ENCODE measurements at places on chromosomes 6 and 20.

DNA sequence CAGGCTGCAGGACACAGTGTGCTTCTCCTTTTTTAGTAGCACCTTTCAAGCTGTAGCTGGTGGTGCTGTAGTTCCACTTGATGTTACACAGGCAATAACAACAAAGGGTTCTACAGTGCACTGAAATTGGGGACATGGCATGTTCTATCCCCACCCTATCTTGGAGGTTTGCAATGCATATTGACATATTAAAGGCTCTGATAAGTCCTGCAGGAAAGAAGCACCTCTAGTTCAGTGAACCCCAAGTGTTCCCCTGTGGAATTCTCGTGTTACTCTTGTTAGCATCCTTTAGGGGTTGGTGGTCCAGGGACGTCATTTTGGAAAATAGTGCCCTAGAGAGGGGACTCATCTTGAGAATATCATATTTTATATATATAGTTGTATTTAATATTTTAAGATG is 337.6 kb downstream of the DHX35 start:
- DNase-seq: no peak

GRCh38 chr6:44837741-44838140 is 450.2 kb downstream of the CDC5L start:
- DNase-seq: no peak

- DNase-seq: no peak
Observed at GRCh38 chr6:13260831-13261230, 67.5 kb downstream of the TBC1D7 start.

- DNase-seq: no peak
Observed at GRCh38 chr6:26754212-26754611, 94.7 kb upstream of the ZNF322 start.

DNA sequence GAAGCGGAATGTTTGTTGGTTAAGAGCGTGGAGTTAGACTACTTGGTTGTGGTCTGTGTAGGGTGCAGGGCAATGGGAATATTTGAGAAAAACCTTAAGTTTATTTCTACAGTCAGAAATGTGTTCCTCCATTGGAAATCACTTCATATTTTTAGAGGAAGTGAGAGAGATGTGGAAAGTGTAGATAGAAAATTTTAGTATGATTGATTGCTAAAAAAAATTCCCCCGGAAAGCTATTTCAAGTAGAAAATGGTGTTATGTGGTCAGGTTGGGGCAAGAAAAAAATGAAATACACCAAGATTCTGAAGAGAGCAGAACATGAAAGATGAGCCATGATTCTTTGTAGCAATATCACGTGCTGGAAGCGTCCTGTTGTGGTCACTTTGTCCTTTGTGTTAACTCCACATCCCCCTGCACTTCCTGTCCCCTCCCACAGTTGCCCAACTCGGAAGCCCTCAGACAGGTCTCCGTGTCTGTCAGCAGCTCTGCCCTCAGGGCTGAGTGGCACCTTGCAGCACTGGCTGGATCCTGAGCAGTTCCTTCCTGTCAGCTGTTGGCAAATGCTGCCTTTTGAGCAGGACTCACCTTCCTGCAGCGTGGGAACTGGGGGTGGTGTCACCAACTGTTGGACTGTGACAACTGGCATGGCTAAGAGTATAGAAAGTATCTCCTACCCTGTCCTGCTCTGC is 137.5 kb upstream of the SLC24A3 start:
- no peak for DNase-seq

- DNase-seq: no peak
Observed at GRCh38 chr6:148379481-148379880, 36.8 kb downstream of the SASH1 start.

- DNase-seq: no peak
Observed at GRCh38 chr20:36115925-36116324, 38.6 kb upstream of the EPB41L1 start.

- no peak for DNase-seq
Observed at GRCh38 chr6:23244300-23244699, 674.9 kb downstream of the HDGFL1 start.

- no peak for DNase-seq
Observed at GRCh38 chr6:133240511-133241085, 559 bp upstream of the EYA4 start.

- DNase-seq: no peak
Observed at GRCh38 chr6:82362878-82363427, 664 bp upstream of the TPBG start.

DNA sequence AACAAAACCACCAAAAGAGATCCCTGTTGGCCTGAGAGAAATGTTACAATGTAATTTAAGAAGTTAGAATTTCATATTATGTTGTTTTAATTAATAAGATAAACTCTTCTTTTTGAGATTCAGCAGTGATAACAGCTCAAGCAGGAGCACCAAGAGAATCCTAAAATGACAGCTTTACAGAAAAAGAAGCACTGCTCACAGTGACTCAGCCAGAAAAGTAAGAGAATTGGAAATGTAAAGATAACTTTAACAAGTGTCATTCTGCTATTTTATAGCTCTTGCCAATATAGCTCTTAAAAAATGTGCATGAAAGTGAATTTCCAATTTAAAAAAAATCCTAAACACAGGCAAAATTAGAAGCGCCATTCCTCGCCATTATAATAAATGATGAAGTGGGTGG is 111.3 kb downstream of the UBE3D start:
- DNase-seq: no peak

DNA sequence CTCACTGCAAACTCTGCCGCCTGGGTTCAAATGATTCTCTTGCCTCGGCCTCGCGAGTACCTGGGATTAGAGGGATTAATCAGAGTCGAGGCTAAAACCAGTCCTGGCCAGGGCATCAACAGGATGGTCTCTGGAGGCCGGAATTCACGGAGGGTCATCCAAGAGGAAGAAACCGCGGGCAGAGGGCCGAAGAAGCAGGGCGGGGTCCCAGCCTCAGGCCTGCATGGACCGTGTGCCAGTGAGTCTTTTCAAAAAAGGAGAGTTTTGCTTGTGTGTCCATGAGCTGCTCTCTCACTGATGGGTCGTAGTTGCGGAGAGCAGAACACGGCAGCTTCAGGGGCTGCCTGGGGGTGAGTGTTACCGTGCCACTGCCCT is 295.1 kb upstream of the ZNF337 start:
- no peak for DNase-seq

- DNase-seq: peak; percentile 51
Observed at GRCh38 chr6:166743406-166744222, 116.6 kb upstream of the RPS6KA2 start.

DNA sequence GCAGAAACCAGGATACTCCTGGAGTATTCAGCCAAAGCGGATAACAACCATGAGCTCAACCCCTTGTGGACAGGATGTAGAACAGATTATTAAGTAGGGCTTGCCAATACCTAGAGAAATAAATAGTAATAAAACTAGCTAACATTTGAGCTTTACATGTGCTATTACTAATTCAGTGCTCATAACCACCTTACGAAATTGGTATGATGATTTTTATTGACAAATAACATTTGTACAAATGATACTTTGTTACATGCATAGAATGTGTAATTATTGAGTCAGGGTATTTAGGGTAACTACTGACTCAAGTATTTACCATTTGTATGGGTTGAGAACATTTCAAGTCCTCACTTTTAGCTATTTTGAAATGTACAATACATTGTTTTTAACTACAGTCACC is 287.9 kb downstream of the CDC5L start:
- no peak for DNase-seq

DNA sequence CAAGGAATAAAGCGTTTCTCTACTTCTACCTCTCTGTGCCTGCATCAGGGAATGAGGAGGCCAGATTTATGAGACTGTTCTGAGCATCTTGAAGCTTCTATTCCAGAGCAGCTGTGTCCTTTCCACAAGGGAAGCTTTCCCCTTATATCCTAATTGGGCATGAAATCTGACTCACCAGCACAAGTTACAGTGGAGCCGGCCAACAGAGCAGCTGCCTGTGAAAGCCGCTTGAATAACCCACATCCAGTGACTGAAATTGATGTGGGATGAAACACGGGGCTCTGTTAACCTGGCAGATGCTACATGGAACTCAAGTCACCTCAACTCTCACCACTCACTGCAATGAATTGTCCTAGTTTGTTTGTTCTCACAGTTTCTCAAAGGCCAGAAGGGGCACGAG is 400.3 kb downstream of the TFAP2A start:
- peak; percentile 79 for DNase-seq

Measured in retinal pigment epithelial cell (primary cell).